ENCODE measurements at places on chromosomes 6 and 20.

DNA sequence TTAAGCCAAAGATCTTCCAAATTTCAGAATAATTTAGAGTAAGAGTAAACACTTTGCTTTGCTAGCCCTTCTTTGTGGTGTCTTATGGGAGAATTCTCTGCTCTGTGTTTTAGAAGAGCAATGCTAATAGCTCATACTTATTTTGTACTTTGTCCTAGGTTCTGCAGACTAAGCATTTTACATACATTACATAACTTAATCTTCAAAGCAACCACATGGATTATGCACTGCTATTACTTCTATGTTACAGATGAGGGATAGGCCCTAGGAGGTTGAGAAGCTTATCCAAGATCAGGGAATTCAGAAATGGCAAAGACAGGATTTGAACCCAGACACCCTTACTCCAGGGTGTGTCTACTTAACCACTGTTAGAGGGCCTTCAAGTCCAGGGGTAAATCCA, 9.8 kb upstream of the CCDC170 start:
- no peak for DNase-seq

- DNase-seq, result no peak
Observed at GRCh38 chr6:138981416-138981815, 6.6 kb downstream of the REPS1 start.

DNA sequence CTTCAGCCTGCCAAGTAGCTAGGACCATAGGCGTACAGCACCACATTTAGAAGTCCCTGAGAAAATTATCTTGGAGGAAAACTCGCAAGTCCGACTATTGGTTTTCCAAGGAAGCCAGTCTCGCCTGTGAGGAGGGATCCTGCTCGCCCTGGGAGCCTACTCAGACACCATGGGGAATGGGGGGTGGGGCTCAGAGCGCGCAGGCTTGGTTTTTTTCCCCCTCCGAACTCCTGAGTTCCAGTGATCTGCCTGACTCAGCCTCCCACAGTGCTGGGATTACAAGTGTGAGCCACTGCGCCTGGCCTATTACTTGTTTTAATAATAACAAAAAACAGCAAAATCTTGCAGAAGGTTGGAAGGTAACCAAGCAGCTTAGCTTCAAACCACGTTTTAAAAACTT, 153.7 kb downstream of the OR2B2 start:
- DNase-seq, result no peak

- no peak for DNase-seq
Observed at GRCh38 chr6:115456848-115457247, 603.8 kb downstream of the FRK start.

GRCh38 chr20:59767656-59768055, 163.3 kb downstream of the PHACTR3 start:
- no peak for DNase-seq

GRCh38 chr20:59850018-59850641, 83.3 kb downstream of the SYCP2 start:
- no peak for DNase-seq

- no peak for DNase-seq
Observed at GRCh38 chr6:130843575-130844320, 16.5 kb downstream of the SMLR1 start.

DNA sequence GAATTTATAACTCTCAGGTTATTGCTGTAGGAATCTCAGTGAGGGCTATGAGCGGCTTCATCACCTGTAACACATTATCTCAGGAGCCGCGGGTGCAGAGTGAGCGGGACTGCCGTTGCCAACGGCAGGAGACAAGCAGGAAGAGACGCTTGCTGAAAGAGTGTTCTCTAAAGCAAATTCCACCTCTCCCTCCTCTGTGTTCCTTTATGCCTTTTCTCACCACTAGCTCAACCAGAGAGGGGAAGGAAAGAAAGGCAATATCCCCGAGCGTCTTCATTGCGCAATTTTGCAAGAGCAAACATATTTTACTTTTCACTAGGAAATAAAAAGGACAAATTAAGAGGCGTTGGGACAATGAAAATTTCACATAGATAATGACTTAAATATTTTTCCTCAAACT, 185.2 kb upstream of the EXOC2 start:
- no peak for DNase-seq

DNA sequence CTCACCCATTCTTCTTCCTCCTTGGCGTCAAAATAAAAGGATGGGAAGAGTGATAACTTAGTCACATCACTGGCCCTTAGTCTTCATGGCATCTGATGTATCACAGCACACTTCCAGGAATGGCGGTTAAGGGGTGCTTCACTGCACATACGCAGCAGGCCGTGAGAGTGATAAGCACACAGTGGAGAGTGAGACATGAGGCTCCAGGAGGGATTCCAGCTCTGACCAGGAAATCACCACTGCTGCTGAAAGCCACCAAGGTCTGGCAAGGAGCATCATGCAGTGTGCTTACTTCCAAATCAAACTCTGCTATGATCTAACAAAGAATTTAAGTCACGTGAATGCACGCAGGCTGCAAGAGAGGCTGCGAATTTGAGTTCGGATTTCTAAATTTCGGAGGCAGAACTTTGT, 62.4 kb downstream of the ARID1B start:
- DNase-seq, result no peak

DNA sequence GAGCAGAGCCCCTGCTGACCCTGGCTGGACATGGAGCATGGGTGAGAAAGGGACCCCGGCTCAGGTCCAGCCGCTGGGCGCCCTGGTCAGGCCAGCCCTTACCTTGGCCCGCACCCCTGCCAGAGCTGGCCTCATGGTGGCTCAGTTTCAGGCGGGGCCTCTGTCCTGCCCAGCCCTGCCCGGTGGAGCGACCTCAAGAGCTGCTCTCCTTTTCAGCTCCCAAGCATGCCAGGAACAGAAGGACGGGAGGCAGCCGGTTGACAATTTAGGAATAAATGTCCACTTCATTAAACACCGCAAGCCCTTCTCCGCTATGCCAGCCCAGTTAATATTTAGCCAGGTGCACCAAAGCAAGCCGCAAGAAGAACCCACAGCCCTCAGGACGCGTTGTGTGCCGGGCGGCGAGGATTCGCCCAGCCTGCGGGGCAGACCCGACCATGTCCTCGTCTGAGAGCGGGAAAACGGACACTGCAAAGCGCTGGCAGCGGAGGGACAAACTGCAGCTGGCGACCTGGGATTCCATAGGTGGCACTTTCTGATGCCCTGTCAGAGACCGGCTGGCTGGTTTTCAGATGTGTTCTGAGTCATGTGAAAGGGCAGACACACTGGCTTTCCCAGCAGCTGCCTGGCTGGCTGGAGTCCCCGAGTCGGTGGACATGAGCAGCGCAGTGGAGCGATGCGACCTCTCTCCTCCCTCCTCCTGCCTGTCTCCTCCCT, 221.9 kb downstream of the TTLL2 start:
- DNase-seq, result no peak

DNA sequence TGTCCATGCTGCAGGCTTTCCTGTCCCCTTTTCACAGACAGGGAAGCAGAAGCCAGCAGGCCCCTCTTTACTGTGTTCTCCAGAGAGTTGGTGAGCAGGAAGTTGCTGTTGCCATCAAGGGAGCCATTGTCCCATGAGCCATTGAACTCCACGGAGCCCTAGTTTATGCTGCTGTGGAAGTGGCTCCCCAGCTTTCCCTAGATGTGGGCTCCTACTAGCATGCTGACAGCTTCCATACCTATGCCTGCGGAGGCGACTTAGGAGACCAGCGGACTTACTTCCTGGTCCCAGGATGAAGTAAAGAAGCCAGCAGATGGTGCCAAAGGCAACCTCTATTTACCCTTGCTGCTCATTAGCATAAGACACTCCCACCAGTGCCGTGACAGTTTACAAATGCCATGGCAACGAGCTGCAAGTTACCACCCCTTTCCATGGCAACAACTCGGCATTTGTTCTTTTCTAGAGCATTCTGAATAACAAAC, 30.8 kb upstream of the FKBP1A start:
- no peak for DNase-seq
